OCI-LY7 (cell line): ENCODE measurements at places on chromosomes 3 and 15. TPM values are rescaled to one million over a fixed set of nuclear protein-coding genes. Genes with fewer than 3 reads are reported as not detected.

KCNMB2 gene
- not detected in 2 replicates for total RNA-seq

CHST14 gene
- total RNA-seq: 13.6 and 15.3 TPM in 2 replicates

GABRB3 gene
- total RNA-seq: 6.4 and 6.5 TPM in 2 replicates

GP9 gene
- not detected in 2 replicates for total RNA-seq

PARP15 gene
- 0.70 and 0.81 TPM in 2 replicates for total RNA-seq

CEMIP gene
- not detected in 2 replicates for total RNA-seq

- no peak for DNase-seq
Observed at GRCh38 chr3:11204697-11205348, 50.5 kb downstream of the HRH1 start.

- no peak for DNase-seq
Observed at GRCh38 chr3:173747427-173747826, 349.9 kb downstream of the NLGN1 start.

- DNase-seq: no peak
Observed at GRCh38 chr3:132037056-132037455, 2.2 kb upstream of the CPNE4 start.

- no peak for DNase-seq
Observed at GRCh38 chr3:75272691-75273090, 391.4 kb upstream of the FRG2C start.

GRCh38 chr3:54303517-54304375 is 181.4 kb downstream of the CACNA2D3 start:
- DNase-seq: no peak

- DNase-seq: no peak
Observed at GRCh38 chr3:76500746-76501275, 539.1 kb upstream of the ROBO2 start.

- no peak for DNase-seq
Observed at GRCh38 chr3:151307583-151308488, 8.8 kb downstream of the GPR87 start.

- DNase-seq: no peak
Observed at GRCh38 chr15:42156243-42156922, at the start of gene PLA2G4F. TSS of gene PLA2G4F (minus strand) at chr15:42156636. CDS start at chr15:42156549, 87 bp downstream.

GRCh38 chr3:122697952-122698620 is 17.4 kb downstream of the PARP14 start:
- DNase-seq: peak; percentile 47

GRCh38 chr3:188432802-188433520 is 279.0 kb downstream of the LPP start:
- no peak for DNase-seq

GRCh38 chr3:99970198-99970597 is 144.1 kb downstream of the FILIP1L start:
- no peak for DNase-seq

DNA sequence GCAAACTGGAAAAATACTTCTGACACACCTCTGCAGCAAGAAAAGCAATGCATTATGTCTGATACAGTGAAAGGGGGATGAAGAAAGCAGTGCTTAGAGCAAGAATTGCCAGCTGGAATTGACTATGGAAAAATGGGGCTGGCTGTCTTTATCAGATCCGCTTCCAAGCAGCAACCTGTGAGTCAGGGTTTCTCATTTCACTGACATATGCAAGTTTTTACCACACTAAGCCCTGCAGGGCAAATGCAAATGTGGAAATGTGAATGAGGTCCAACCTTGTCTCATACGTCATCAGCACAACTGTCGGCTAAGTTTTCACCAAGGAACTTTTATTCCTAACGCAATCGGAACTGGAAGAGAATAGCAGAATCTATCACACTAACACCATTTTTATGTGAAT is 172.5 kb upstream of the GADL1 start:
- DNase-seq: no peak

DNA sequence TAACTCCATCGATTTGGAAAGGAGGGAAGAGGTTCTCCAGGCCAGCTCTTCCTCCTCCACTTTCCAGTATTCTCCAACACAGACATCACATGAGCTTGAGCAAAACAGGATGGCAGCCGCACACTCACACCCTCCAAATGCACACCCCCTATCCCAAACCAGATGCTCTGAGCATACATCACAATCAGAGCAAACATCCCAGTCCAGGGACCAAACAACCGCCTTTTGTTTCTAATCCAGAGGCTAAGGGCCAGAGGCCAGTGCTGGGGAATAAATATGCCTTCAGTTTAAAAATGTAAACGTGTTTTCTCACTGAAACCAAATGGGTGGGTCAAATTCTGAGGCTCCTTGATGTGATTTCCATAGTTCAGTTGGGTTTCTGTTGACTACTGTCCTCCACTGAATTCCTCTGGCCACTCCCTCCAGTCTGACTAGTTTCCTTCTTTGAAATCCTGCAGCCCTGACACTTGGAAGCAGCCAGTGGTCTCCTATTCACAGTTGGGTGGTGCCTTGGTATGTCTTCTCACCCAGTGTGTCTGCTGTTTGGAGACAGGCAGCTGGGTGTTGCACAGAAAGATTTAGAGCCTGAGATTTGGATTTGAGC is 19.2 kb upstream of the MFGE8 start:
- no peak for DNase-seq

GRCh38 chr3:131795390-131796090 is 239.3 kb downstream of the CPNE4 start:
- no peak for DNase-seq

DNA sequence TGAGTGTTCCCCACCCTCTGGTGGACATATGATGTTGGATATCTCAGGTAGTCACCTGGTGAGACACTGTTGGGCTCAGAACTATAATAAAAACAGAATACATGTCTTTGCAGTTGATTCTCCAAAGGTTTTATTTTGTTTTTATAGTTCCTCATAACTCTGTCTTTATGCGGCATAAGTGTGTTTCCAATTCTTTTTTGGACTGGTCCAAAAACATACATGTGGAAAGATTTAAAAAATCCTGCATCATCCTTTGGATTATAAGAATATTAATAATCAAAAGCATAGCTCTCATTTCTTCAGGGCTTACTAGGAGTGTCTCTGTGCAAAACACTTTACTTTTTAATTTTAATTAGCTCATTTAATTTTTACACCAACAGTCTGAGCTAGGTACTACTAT is 71.0 kb upstream of the ANKRD34C start:
- DNase-seq: no peak

DNA sequence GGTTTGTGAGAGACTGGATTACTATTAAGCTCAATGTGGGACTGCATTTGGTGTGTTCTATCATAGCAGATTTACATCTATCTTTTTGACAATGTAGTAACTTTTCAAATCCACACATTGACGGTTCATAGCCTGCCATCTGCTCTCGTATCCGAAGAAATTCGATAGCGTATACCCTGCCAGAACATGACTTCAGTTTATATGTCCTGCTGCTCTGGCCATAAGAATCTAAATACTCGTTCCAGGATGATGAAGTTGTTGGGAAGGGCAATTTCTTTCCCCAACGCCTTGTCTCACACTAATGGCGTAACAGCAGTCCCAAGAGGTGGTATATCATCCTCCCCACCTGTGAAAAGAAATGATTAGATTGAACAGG is 180.0 kb downstream of the LSAMP start:
- DNase-seq: no peak

- no peak for DNase-seq
Observed at GRCh38 chr3:106540743-106541142, 671.9 kb upstream of the CBLB start.

DNA sequence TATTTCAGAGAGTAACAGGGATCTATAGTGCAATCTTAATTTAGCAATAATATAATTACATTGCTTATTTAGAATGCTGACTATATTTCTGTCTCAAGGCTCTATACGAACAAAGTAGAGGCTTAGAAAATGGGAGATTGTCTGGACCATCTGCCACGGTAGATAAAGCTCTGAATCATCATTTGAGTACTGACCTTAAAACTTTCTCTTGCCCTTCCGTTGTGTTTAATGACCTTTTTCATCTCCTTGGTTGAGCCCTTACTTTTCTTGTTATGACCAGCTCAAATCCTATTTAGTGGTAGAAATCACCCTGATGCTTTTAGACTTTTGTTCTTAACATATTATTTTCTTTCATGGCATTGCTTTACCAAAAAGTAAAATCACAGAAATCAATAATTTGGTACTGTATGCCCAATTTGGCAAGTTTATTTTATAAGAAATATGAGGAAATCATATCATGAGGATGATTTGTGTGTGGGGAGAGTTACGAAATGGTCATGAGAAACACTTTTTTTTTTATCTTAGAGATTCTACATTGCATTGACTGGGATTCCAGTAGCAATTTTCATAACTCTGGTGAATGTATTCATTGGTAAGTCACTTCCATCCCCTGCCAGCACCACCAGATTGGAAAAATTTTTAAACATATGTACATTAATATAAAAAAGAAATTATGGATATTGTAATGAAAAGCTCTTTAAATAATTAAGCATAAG is 11.0 kb downstream of the NDUFB5 start:
- no peak for DNase-seq

DNA sequence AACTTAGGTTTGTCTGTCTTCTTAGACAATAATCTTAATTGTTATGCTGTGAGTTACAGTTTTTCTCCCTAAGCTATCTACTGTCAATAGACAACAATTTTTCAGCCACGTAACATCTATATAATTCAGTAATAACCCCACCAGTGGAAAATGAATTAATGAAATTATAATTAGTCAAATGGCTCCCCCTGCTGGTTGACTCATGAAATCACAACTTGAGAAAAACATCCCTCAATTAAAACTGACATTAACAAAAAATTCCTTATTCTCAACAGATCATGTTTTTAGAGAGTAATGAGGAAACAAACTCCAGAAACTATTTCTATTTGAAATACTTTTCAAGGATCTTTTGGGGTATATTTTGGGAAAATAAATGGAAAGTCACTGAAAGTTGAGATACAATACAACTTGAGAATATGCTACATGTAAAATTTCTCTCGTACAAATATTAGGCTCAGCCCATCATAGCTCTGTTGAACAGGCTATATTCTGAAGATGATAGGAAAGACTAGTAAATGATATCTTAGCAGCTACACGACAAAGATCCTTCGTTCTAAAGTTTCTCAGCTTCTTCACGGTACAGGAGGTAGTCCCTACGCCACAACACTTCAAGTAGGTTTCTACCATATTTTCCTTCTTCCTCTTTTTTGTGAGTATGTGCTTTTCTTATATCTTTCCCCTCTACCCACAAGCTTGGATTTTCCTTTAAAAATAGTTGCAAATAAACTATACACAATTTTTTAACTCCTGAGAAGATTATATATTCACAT is 20.7 kb downstream of the PPP1R2 start:
- peak; percentile 60 for DNase-seq

DNA sequence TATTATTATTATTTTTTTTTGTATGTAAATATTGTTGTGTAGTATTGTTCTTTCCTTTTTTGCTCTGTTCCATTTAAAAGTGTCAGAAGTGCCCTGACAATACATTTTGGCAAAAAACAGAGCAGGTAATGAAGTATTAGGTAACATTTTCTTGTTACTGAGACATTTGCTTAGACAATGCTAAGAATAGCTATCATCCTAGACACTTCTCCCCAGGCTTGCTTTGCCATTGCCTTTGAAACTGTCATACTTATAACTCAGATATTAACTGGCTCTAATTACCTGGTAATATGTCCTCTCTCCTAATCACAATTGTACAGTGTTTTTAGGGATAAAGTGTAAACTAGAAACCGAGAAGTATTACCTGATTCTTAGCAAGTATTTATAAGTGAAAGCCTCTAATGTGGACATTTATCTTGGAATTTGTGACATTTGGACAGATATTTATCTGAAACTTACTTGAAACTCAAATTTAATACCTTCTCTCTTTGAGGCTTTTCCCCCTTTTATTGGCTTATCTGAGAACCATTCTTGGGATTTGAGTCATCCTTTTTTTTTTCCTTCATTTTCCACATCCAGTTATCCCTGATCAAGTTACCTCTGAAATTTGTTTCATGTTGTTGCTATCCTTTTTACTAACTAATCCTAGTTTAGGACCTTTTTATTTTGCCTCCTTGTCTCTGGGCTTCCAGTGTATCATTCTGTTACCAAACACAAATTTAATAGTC is 13.1 kb downstream of the ARIH1 start:
- no peak for DNase-seq

DNA sequence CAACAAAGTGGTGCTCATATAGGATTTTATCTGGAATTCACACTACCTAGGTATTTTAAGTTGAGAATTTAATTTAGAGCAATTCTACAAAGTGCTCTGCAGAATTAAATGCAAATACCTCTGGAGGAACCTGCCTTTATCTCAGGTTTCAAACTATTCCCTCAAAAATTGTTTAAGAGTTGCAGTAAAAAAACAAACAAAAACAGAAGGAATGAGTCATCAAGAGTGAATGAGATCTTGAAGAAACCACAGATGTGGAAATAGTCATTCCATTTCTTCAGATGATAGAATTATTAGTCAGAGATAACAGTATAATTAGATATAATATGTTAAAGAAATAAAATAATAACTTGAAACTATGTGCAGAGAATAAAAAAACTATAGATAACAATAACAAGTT is 80.8 kb upstream of the SCN5A start:
- no peak for DNase-seq

DNA sequence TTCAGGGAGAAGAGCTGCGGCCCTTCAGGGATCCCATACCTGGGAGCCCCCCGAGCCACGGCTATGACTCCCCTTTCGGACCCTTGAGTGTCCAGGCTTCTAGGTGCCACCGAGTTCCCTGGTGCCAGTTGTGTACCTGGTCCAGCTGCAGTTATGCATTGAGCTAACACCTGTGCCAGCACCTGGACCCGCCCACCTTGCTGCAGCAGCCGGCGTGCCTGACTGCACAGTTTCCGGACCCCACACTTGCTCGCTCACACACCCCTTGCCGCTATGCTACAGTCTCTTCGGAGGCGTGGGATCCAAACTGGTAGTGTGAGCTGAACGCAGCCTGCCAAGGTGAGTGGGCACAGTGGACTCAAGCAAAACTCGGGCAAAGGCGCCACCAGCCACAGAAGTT is 284.5 kb upstream of the ROBO1 start:
- DNase-seq: no peak

DNA sequence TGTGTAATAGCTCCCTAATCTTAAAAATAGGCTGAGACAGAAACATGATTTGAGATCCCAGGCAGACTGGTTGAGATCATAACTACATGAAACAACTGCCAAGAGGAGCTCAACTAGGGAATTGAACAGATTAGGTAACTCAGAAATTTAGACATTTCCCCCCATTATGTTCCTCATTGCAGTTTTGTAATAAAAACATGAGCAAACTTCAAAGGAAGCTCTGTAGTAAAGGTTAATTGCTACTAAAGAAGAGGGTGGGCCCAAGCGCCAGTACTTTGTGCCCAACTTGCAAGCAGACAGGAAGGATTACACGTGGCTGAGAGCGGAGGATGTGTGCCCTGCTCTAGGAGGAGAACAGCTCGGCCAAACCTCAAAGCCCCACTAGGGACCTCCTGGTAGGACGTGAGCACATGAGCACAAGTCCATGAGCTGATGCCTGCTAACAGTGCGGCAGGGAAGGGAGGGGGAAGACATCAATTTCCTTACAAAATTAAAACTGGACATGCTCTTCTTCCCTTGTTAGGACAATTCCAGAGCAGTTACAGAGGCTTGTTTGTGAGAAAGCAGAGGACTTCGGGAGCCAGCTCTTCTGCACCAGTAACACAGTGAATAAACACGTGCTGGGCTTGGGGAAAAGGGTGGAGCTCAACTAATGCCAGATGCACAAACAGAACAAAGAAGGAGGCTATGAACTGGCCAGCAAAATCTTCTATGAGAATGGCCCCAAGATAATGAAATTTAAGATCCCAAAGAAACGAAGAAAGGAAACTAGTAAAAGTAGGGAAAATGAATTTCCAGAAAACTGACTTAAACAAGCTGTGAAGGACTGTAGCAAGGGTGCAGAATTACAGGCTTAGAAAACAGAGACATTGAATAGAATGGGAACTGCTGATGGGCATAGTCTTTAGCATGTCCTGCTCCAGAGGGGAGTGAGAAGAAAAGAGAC is 275.5 kb downstream of the MECOM start:
- DNase-seq: no peak

- DNase-seq: peak; percentile 76
Observed at GRCh38 chr15:90099072-90099867, 3.0 kb downstream of the IDH2 start.
